ENCODE measurements at places on chromosomes 16 and 17.

DNA sequence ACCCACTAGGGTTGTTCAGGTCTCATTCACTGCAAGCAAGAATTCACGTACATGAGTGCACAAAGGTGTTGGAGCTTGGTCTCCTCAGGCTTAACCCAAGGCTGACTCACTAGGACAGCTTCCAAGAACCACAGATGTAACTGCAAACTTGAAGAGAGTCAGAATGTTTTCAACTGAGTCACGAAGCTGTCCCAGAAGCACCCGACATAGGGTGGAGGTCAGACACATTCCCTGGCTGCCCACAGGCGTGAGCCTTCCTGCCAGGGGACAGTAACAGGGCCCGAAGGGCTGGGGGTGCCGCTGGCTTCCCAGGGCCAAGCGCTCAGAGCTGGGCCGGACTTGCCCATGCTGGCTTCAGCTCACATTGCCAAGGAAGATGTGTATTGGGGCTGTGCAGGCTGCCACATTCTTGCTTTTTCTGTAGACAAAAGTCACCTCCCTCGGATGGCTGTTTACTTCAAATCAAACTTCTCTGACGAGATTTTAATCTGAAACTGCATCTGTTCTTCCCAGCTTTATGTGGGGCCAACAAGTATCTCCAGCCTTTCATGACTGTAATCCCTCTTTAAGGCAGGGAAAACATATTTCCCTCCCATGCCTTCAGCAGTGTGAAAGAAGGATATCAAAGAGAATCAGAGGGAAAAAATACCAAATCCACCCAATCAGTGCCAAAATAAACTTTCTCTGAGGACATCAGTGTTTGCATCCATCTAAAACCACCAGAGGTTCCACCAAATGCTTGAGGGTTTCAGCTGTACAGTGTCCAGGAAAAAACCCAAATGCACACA, 14.3 kb downstream of the CMTM3 start:
- no peak for DNase-seq

GRCh38 chr17:80705988-80706387, 161.3 kb downstream of the RPTOR start:
- DNase-seq: no peak

- no peak for DNase-seq
Observed at GRCh38 chr17:78794399-78794798, 12.3 kb upstream of the CYTH1 start.

GRCh38 chr17:76353004-76353598, 615 bp downstream of the PRPSAP1 start:
- DNase-seq: no peak

GRCh38 chr17:82767041-82767754, 15.3 kb downstream of the TBCD start:
- DNase-seq: no peak

GRCh38 chr17:35345926-35346771, 27.3 kb downstream of the SLFN11 start:
- no peak for DNase-seq
